ENCODE measurements at places on chromosomes 1 and 21. TPM values are rescaled to one million over a fixed set of nuclear protein-coding genes. Genes with fewer than 3 reads are reported as not detected.

CCDC181 gene
- 15.2 TPM for total RNA-seq

LCE1C gene
- total RNA-seq, result not detected

ARL8A gene
- total RNA-seq, result 77.7 TPM

S100A14 gene
- not detected for total RNA-seq

NUDT4B gene
- total RNA-seq, result 5.5 TPM

TBX19 gene
- total RNA-seq, result 0.69 TPM

CD160 gene
- not detected for total RNA-seq

FAM151A gene
- not detected for total RNA-seq

RNU1-2 gene
- under 0.01 TPM for total RNA-seq

CLCA1 gene
- total RNA-seq, result not detected

PADI1 gene
- total RNA-seq, result 0.92 TPM

BATF3 gene
- 7.4 TPM for total RNA-seq

DDAH1 gene
- 158 TPM for total RNA-seq

HSPB7 gene
- 0.23 TPM for total RNA-seq

NBPF4 gene
- 0.46 TPM for total RNA-seq

PBX1 gene
- 142 TPM for total RNA-seq

All from diencephalon (tissue), 1 donor.